Neural crest cell (in vitro differentiated cells): ENCODE measurements at places on chromosomes 2 and 18. TPM values are rescaled to one million over a fixed set of nuclear protein-coding genes. Genes with fewer than 3 reads are reported as not detected.
A peak's percentile ranks its signal among the peaks of the same experiment; 100 is the strongest.

DNA sequence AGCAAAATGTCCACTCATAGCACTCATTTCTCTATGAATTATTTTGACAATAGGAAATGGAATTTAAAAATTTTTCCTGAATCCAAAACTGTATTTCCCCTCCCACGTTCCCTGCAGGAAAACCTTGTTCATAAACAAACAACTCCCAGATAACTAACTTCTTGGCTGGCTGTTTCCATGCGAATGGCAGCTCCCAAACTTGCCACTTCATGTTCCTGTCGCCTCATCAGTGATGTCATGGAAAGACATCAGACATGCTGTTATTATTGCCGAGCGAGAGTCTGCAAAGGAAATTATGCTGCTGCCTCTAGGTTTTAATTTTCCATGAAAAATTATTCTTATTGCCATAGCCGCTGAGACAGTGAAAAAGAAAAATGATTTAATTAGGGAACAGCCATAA, 117.0 kb upstream of the RIOK3 start:
- no peak for DNase-seq

DNA sequence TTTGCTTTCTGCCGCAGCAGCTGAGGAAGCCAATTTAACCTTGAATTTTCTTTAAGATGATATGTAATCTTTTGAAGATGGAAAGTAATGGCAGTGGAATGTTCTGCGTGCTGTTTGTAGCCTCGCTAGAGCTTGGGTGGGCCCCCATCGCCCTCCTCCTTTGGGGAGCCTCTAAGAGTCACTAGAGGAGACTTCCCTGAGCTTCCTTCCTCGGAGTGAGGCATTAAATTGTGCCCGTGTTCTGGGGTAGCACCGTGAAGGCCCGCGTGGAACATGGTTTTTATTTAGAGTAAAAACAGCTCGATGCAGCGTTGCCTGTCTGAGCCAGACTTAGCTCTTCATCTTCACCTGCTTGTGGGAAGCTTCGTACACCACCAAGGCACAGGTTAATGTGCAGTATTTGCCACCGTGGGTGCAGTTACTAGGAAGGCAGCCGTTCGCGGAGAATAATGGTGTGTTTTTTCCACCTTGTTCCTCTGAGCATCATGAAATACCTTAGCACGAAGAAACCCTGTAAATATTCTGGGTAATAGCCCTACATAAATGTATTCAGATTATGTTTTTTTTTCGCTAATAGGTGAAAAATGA, 38.5 kb downstream of the NCK2 start:
- DNase-seq = no peak

DNA sequence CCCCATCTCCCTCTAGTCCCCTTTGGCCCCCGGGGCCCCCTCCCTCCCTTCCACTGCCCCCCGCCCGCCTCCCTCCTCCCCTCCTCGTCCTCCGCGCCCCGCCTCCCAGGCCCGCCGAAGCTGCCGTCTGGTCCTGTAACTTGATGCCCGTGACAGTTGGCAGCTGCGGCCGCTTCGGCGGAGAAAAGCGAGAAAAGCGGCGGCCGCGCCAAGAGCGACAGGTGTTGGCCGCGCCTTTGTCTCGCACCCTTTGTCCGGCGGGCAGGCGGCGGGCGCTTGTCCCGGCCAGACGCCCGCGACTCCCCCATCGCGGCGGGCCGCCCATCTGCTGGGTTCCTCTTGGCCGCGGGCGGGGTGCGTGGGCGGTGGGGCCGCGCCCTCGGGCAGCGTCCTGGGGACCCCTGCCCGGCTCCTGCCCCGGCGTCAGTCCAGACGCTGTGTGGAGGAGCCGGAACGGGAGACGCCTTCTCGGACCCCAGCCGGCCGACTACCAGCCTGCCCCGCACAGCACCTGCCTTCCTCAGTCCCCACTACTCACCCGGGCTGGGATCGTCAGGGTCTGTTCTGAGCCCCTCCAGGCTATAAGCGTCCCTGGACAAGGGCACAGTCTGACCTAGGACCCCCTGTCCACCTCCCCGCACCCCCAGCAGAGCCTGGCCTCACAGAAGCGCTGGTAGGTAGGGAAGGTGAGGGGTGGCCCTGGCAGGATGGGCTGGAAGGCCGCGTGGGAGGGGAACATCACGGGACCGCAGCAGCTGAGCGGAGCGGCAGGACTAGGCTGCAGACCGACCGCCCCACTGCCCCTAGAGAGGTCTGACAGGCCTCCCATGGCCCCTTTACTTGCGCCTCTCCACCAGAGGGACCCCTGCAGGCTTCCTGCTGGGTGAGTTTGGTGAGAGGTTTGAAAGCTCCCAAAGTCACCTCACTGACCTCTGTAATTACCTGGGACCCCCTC, 1.2 kb upstream of the HES6 start:
- DNase-seq = peak; percentile 72

- no peak for DNase-seq
These were observed 32.5 kb downstream of the CCDC68 start for GRCh38 chr18:54926593-54927325.

DNA sequence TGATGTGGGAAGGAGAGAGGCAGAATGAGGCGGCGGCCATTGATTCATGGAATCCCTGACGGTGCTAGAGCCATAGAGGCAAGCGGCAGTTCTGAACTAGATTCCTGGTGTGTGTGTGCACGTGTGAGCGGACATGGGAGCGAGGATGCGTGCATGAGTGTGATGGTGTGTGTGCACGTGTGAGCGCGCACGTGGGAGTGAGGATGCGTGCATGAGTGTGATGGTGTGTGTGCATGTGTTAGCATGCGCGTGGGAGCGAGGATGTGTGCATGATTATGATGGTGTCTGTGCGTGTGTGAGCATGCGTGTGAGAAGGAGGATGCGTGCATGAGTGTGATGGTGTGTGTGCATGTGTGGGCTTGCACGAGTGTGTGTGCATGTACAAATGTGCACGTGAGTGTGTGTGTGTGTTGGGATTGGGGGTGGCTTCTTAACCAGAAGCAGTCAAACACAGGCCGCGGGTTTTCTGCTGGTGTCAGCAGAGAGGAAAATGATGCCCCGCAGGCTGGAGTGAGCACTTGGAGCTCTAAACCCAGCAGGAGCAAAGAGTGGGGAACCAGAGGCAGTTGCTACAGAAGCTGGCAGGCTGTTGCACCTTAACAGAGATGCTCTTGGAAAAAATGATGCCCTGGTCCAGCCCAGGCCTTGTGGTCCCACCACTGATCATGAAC, 29.5 kb downstream of the DIPK1C start:
- no peak for DNase-seq

Gene GPR55
- total RNA-seq = not detected in 2 replicates
